ENCODE measurements at places on chromosomes 7 and 10.

DNA sequence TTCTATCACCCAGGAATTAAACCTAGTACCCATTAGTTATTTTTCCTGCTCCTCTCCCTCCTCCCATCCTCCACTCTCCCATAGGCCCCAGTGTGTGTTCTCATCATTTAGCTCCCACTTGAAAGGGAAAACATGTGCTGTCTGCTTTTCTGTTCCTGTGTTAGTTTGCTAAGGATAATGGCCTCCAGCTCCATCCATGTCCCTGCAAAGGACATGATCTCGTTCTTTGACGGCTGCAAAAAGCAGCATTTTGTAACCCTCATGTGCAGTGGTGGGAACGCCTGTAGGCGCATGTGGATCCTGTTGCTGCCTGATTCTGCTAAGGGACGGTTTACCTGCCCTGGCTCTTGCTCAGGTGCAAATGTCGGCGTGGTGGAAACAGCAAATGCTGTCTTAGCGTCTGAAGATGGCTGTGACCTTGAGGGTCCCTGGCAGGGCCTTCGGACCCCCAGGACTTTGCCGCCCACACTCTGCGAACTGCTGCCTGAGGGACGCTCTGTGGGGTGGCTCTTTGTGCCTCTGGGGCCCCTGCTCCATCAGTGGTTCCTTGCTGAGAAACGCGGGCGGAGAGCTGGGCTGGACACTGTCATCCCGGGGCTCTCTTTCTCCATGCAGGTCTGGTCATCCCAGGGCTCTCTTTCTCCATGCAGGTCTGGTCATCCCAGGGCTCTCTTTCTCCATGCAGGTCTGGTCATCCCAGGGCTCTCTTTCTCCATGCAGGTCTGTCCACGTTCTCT is 5.6 kb upstream of the MTG1 start:
- no peak for DNase-seq

DNA sequence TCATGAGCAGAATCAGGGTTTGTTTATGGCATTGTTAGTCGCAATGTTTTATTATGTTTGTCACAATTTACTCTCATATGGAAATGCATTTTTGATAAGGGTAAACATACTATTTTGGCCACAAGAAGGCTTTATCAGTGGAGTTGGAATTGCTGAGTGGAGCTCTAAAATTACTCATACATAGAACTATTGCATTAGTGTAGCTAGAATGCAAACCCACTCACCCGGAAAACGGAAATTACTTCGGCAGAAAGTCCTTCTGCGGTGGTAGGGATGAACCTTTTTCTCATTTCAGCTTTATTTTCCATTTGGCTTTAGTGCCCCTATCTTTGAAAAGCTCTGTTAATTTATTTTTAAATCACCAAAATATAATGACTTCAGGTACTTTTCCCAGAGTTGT is 42.8 kb upstream of the NPY start:
- DNase-seq: no peak

DNA sequence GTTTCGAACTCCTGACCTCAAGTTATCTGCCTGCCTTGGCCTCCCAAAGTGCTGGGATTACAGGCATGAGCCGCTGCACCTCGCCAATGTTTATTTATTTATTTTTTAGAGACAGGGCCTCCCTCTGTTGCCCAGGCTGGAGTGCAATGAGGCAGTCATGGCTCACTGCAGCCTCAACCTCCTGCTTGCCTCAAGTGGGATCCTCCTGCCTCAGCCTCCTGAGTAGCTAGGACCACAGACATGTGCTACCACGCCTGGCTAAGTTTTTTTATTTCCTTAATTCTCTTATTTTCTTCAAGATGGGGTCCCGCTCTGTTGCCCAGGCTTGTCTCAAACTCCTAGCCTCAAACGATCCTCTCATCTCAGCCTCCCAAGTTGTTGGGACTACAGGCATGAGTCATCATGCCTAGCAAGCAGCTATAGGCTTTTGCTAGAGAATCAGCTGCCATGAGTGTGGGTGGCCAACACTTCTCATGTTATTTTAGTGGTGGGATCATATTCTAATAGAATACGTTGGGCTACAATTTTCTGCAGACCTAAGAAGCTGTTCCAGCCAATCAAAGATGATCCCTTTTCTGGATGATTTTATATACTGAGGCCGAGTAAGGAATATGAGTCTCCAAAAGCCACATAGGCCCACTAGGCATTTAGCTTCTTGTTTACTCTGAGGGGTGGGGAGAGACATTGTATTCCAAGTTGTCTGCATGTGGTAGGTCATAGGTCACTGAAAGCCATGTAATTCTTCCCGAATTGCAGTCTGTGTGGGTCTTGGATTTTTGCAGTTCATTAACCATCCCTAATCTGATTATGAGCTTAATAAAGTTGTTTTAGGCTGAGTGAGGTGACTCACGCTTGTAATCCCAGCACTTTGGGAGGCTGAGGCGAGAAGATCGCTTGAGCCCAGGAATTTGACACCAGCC is 7.6 kb upstream of the TMEM248 start:
- DNase-seq: no peak

DNA sequence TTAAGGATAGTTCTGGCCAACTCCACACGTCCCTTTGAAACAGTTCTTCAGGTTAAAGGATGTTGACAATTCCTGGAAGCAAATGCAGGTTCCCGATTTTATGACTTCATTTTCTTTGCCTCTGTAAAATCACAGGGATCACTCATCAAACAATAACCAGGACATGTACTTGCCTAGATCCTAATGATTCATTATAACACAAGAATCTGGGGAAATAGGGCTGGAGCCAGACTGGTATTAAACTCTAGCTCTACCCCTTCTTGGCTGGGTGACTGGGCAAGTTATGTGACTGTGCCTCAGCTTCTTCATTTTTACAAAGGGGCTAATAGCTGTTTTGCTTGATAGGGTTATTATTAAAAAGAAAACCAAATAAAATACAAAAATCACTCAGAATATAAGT is 56.0 kb upstream of the KCND2 start:
- no peak for DNase-seq

DNA sequence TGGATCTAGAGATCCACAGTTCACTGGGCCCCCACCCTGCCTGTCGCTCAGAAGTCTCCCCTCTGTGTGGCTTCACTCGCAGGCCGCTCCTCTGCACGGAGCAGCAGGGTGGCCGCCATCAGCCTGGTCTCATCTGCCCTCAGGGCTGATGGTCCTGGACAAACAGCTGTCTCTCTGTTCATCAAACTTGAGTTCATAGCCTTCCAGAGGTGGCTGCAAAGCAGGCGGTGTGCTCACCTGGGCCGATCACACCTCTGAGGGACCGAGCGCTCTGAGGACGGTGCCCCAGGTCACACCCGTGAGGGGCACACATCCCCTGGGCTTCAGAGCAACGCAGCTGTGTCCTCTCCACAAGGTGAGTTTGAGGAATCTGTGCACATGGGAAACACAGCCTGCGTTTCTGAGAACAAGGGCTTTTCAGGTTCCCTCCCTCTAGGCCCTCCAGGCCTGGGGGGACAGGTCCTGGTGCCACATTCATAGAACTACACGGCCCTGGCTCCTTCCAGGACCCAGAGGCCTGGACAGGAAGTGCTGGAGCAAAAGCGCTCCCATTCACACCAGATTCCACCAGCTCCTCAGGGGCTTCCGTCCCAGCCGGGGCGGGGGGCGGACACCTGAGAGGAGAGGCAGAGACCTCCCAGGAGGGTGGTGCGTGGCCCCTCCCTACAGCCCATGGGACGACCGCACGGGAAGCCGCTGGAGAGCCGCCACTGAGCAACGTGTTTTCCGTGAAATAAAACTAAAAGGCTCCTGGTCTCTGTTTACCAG is 31.2 kb upstream of the FAM20C start:
- DNase-seq: no peak

All from activated CD4-positive, alpha-beta T cell treated with anti-CD3 and anti-CD28 coated beads, Interleukin-2, Interleukin-4, amounts not matched to agents 100 ng/mL and 50 ng/mL, durations not matched to agents 16 hours and 8 hours (primary cell).